ENCODE measurements at places on chromosomes 3 and 15.

- DNase-seq: no peak
Observed at GRCh38 chr3:44093531-44093930, 148.2 kb upstream of the TOPAZ1 start.

GRCh38 chr3:115190747-115191146, 43.7 kb upstream of the ZBTB20 start:
- no peak for DNase-seq

GRCh38 chr15:43242616-43243015, 21.8 kb upstream of the EPB42 start:
- DNase-seq: no peak

- no peak for DNase-seq
Observed at GRCh38 chr3:97927704-97928103, 44.5 kb downstream of the RIOX2 start.

DNA sequence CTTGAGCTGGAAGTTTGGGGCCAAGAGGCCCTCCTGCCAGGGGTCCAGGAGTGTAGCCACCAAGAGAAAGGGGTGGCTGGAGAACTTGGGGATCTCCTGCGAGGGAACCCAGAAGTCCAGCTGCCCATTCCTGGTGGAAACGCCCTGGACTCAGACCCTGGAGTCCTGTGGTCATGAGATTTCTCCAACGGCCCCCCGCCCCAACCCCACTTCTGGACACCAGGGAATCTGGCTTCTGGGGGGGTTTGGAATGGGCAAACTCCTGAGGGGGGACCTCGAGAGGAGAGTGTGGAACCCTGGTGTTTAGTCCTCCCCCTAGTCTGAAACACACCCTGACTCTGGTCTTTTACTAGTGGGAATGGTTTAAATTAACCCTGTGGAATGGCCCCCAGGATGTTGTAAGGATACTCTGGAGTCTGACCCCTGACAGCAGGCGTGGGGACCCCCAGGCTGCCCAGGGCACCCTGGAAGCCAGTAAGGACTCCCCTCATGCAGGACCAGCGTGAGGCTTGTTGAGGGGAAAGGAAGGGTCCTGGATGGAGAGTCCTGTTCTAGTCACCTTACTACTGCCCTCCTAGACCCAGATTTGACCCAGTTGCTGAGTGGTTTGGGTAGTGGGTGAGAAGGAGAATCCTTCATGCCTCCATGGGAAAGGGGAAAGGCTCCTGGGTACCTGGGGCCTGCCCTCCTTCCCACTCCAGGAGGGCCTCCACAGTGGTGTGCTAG, 540 bp downstream of the KLHDC8B start:
- no peak for DNase-seq

DNA sequence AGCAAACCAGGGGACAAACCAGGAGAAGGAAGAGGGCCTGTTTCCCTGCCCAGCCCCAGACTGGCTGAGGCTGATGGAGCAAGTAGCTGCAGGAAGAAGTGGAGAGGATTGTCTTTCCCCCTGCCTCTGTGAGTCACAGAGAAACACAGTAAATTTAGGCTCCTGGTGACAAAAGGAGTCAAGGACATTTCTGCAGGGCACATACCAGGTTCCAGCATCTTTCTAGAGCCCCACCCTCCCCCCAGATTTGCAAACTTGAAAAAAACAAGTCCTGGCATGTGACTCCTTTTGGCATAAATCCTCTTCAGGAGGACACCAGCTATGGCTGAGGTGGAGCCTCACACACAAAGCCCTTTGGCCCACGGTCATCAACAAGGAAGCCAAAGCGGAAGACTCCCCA, 17.8 kb downstream of the PLD1 start:
- no peak for DNase-seq

DNA sequence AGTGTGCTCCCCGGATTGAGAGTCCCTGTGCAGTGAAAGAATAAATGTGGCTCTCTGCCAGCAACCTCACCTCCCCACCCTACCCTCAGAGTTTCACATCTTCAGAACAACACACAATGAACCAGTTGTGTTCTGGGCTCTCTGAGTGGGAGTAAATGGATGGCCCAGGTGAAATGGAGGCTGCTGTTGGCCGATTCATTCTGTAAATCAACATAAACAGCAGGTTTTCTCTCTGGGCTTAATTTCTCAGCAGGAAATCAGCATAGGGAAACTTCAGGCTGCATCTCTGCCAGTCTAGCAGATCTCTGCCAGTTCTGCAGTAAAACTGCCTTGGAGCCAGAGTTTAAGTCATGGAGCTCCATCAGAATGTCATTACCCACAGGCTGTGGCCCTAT, 54.6 kb upstream of the FURIN start:
- DNase-seq: no peak

Measured in T-helper 2 cell (primary cell).